Liver (tissue), 10 donors: ENCODE measurements at places on chromosomes 5 and 9. TPM values are rescaled to one million over a fixed set of nuclear protein-coding genes. Genes with fewer than 3 reads are reported as not detected.

The SLC45A2 gene
- not detected for total RNA-seq

The BTNL8 gene
- total RNA-seq: 0.14 TPM

The C5 gene
- total RNA-seq: 485 TPM

The CSF1R gene
- total RNA-seq: 46.2 TPM

The HSPA9 gene
- 378 TPM for total RNA-seq
